ENCODE measurements at places on chromosomes 1 and 21.

DNA sequence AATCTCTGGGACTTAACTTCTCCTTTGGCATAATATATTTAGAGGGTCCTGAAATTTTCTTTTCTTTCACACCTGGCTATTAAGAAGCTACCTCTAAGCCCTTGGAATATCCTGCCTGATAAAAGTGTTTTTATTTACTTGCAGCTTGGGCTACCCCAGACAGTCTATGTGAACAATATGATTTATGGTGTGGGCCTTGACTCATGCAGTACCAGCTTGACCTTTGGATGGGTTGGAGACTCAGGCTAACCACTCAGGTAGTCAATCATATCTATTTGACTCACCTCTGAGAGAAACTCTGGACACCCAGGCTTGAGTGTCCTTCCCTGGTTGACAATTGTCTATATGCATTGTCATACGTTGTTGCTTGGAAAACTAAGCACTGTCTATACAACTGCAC is 13.4 kb upstream of the PGBD2 start:
- DNase-seq: no peak

DNA sequence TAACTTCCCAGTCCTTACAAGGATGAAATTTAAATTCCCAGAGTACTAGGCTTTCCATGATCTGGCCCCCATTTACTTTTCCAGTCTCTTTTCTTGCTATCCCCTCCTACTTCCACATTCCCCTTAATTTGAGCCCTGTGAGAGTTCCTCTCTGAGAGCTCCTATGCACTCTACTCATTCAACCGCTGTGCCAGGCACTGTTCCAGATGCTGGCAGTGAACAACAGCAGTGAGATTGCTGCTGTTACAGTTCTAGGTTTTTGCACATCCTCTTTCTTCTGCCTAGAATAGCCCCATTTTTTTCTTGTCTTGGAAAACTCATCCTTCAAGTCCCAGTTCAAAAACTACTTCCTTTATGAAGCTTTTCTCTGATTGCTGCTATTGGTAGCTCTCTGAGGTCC is 18.8 kb downstream of the ATF6 start:
- no peak for DNase-seq

GRCh38 chr21:39452970-39453342 is 1.2 kb downstream of the SH3BGR start:
- DNase-seq: no peak

- no peak for DNase-seq
Measured at GRCh38 chr1:165637427-165637826, 6.4 kb downstream of the MGST3 start.

DNA sequence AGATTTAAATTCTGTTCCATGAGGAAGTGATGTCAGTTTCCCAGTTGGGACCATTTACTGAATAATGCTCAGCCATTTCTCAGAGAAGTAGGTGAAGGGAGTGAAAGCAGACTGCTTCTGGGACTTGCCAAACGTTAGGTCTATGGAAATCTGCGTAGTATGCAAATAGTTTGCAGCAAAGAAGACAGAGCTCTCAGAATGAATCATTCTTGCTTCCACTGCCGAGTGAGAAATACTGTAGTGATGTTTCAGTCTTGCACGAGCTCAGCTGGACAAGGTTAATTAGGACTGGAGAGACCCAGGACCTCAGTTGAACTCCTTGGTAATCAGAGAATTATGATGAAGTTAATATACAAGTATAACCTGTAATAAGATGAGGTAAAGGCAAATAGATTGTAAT is 317.7 kb upstream of the DAB1 start:
- DNase-seq: no peak

- DNase-seq: no peak
Measured at GRCh38 chr1:231969076-231969475, 342.5 kb downstream of the DISC1 start.

DNA sequence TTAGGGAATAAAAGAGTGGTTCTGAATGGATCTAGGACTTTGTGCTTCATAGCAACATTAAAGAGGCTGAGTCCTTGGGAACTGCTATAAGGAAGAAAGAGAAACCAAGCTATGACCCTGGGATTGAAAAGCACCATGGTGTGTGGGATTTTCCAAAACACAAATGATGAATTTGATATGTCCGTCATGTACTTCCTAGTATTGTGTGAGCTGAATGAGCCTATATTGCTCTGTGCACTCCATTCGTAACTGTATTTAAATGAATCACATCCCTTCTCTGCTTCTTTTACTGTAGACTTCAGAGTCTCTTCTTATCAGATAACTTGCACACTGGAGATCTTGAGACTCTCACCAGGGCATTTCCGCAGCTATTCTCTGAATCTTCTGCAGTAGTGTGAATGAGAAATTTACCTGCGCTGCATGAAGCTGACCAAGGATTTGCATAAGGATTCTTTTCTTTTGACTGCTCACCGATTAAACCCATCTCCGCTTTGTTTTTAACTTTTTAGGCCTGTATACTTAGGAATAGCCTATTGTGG is 23.1 kb upstream of the OR10J4 start:
- DNase-seq: no peak

GRCh38 chr1:231107600-231108326 is 54.1 kb upstream of the TRIM67 start:
- no peak for DNase-seq

Data from anterior cingulate cortex (tissue), 58 donors.